ENCODE measurements at places on chromosomes 7 and 10.

- peak; percentile 17 for DNase-seq
Measured at GRCh38 chr7:100680576-100681271, 7.2 kb downstream of the GNB2 start.

DNA sequence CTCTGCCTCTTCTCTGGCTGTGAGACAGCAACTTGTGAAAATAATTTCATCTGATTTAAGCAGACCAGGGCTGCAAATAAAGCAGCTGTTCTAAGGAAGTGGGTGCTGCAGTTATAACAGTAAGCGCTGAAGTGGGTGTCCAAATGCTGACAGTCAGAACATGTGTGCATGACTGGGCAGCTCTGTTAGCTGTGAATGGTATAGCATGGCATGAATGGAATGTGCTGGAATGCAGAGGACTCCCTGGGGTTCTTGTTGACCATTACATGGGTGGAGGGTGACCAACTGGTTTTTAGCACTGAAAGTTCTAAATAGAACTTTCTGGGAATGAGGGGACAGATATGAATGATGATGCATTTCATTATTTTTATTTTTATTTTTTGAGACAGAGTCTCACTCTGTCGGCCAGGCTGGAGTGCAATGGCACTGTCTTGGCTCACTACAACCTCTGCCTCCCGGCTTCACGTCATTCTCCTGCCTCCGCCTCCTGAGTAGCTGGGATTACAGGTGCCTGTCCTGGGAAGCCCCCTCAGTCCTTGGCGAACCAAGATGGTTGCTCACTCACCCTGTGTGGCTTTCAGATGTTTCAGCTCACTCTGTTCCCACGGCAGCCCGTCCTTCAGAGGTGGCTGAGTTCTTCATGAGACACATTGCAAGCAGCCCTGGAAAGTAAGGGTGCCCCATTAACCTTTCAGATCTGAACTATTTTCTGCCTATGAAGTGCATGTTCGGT, 319.8 kb upstream of the PHYHIPL start:
- DNase-seq: no peak

DNA sequence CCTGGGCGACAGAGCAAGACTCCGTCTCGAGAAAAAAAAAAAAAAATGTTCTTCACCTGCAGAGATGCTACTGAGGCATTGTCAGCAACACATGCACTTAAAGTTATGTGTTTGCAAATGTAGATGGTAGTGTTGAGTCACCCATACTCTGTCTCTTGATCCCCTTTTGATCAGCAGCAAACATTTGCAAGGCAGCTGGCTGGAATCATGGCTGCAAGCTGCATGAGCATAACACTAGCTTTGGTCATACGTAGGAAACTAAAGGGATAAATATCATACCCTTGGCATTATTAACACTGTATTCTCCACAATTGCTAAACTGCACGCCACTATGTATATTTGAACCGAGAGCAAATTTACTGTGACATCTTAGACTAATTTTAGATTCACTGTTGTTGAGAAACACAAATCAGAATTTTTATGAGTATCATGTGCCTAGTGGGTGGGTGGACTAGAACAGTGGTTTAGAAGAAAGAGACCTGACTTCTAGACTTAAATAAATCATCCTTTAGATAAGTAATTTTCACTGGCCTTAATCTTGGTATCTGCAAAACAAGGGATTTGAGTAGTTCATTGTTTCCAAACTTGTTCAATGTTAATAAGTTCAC, 229.3 kb upstream of the MEOX2 start:
- no peak for DNase-seq

- no peak for DNase-seq
Measured at GRCh38 chr10:111107023-111107422, 30.2 kb downstream of the ADRA2A start.

DNA sequence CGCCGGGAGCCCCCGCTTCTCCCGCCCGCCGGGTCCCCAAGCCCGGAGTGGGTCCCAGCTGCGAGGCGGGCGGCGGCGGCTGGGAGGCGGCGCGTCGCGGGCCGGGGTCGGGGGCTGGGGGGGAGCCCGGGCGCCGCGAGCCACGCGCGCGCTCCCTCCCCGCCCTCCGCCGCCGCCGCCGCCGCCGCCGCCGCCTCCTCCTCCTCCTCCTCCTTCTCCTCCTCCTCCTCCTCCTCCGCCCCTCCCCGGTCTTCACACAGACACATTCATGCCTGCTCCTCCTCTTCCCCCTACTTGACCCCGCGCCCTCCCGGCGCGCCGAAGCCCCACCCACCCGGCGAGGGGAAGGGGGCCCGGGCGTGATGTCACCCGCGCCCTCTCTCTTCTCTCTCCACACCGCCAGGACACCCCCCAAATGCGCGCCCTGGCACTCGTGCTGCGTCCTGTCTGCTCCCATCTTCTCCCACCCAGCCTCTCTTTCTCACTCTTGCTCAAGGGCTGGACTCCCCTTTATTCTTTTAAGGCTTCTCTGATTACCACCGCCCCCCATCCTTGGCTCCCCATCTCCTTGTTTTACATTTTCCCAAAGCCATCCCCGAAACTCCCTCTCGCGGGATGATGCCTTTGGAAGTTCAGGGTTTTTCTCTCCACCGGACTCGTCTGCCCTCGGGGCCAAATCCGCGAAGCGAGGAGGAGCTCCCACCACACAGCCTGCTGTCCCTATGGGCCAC, 967 bp upstream of the GLI3 start:
- DNase-seq: no peak

DNA sequence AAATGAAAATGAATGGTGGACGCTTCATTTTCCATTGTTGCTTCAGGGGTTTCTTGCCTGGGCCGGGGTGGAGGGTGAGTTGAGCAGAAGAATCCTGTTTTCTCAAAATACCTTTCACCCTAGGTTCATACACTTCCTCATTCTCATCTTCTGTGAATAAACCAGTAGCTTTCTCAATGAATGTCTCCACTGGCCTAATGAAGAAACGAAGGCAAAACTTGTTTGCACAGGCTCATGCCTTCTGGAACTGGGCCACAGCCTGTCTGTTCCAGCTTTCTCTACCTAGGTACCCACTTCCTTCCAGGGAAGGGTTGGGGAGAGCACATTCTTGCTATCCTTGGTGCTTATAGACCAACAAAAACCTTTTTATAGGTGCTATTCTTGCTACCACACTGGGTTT, 21.3 kb downstream of the STMP1 start:
- no peak for DNase-seq

GRCh38 chr10:124648738-124649137, 95.4 kb downstream of the FAM53B start:
- no peak for DNase-seq

DNA sequence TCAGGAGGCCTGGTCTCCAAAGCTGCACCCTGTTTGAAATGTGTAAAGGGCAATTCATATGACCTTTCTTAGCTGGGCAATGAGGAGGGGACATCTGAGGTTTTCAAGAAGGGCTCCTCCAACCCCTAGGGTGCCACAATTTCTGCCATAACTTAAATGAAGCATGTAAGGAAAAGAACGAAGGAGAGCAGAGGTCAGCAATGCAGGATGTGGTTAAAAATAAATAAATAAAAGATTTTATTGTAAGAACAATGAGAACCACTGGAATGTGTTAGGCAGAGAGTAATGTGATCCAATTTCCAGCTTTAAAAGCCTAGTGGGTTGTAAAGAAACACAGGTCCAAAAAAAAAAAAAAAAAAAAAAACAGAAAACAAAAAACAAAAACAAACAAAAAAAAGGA, 673.1 kb downstream of the TNS3 start:
- no peak for DNase-seq

DNA sequence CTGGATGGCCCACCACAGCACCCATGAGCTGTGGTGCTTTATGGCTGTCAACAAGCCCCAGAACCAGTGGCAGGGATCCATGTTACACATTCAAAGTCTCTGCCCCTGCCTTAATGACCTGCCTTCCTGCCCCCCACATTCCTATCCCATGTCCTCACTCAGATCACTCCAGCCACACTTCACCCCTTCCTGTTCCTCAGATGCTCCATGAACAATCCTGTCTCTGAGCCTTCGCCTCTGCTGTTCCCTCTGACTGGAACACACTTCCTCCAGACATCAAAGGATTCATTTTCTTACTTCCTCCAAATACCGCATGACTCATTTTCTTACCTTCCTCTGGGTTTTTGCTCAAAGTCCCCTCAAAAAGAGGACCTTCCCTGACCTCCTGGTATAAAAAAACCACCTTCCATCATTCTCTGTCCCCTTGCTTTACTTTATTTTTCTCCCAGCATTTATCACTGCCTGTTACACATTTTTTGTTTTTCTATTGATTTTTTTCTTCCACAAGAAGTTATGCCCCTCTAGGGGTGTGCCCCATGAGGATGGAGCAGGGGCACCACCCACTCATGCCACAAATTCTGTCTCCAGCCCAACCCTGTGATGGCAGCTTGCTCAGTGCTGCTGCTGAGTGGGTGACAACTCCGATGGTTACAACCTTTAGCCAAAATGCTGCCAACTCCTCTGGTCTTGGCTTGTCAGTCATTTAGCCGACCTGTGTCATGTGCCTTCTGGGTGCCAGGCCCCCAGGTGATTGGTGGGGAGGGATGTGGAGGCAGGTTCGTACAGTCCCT, 18.2 kb downstream of the COL13A1 start:
- DNase-seq: no peak

DNA sequence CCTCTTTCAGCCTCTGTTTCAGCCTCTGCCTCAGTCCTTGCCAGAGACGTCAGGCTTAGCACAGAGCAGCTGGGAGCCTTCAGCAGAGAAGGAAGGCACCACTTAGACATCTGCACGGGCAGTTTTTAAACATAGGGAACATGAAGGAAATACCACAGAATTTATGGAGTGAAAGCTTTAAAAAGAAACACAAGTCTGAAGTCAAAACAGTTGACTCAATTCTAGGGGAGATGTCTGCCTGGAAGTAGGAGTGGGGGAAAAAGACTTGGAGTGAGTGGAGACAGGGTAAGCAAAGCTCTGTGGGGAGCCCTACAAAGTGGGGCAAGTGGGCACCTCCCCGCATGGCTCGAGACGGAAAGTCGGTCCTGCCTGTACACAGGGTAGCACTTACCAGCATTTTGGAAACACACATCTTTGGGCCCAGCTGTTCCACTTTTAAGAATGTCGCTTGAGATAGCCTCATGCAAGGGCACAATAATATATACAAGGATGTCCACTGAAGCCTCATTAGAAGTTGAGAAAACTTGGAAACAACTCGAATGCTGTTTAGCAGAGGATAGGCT, 5.0 kb upstream of the TBXAS1 start:
- DNase-seq: no peak

- DNase-seq: no peak
Measured at GRCh38 chr10:125201108-125201524, 40.8 kb upstream of the CTBP2 start.

GRCh38 chr7:94832051-94832450, 75.3 kb upstream of the PPP1R9A start:
- DNase-seq: no peak

GRCh38 chr7:103445228-103446048, 569 bp downstream of the SLC26A5 start:
- DNase-seq: no peak

DNA sequence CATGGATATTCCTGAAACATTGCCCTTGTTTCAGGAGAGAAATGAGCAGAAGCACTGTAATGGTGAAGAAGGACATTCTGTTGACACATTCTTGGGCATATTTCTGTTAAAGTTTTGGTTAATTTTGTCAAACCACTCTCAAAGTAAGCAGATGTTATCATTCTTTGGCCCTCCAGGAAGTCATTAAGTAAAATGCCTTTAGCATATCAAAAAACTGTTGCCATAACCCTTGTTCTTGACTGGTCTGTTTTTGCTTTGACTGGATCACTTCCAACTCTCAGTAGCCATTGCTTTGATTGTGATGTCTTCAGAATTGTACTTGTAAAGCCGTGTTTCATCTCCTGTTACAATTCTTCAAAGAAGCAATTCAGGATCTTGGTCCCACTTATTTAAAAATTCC, 404.3 kb upstream of the LRRTM3 start:
- DNase-seq: no peak

DNA sequence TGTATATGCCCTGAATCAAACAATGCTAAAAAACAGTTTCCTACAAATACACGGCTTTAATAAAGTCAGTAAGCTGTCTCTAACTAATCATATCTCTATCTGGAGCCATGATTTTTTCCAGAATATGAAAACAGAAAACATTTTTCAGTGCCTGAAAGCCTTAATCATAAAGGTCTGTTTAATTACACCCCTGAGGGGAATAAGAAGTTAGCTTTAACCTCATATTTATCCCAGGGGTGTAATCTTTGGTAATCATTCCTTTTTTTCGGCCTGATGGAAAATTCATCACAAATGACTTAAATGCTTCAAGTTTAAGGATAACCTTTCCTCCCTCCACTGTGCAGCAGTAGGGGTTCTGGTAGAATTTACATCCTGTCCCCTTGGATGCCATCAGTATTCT, 124.2 kb downstream of the ATE1 start:
- no peak for DNase-seq

GRCh38 chr7:93559639-93560491, 14.7 kb downstream of the CALCR start:
- no peak for DNase-seq

GRCh38 chr10:10703382-10703781, 314.3 kb upstream of the CELF2 start:
- DNase-seq: no peak

DNA sequence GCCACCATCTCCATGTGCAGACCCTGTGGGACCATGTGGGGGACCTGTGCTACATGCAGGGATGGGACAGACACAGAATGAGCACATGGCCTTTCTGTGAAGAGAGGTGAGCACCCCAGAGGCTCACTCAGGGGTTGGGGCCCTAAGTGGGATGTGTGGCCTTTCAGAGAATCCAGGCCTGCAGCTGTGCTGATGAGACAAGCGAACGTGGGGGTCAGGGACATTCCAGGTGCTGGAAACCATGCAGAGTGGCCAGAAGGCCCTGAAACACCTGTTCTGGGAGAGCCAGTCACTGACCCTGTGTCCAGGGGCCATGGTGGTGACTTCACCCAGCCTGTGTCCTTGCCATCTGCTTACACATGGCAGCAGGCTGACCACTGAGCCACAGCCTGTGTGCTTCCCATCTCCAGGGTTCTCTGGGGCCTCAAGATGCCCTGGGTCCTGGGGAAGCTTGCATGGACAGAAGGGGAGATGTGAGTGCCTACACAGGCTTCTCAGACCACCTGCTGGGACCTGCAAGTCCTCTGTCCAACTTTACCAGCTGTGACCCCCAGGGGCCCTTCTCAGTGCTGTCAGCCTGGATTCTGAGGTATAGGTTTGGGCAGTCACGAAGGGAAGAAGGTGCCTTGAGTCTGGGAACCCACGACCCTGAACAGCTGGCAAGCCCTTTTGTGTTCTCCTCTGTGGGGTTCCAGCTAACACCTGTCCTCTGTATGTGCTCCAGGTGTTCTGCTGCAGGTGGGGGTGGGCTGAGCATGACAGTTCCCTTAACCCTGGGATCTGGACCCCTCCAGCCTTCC, 17.6 kb downstream of the RAMP3 start:
- no peak for DNase-seq

DNA sequence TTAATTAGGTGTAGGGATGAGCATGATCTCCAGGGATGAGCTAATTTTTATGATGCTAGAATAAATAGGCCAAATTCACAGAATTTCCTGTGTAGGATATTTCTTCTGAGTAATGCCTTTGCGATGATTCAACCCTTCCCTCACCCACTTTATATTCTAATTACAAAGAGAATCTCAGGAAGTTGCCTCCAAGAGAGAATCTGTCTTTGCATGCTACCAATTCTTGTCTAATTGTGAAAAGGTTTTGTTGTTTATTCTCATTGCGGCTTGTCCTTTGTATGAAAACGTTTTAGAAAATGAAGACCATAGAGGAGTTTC, 6.3 kb downstream of the C7orf57 start:
- no peak for DNase-seq

All from D721Med (cell line).